ENCODE measurements at places on chromosomes 5 and 9.

DNA sequence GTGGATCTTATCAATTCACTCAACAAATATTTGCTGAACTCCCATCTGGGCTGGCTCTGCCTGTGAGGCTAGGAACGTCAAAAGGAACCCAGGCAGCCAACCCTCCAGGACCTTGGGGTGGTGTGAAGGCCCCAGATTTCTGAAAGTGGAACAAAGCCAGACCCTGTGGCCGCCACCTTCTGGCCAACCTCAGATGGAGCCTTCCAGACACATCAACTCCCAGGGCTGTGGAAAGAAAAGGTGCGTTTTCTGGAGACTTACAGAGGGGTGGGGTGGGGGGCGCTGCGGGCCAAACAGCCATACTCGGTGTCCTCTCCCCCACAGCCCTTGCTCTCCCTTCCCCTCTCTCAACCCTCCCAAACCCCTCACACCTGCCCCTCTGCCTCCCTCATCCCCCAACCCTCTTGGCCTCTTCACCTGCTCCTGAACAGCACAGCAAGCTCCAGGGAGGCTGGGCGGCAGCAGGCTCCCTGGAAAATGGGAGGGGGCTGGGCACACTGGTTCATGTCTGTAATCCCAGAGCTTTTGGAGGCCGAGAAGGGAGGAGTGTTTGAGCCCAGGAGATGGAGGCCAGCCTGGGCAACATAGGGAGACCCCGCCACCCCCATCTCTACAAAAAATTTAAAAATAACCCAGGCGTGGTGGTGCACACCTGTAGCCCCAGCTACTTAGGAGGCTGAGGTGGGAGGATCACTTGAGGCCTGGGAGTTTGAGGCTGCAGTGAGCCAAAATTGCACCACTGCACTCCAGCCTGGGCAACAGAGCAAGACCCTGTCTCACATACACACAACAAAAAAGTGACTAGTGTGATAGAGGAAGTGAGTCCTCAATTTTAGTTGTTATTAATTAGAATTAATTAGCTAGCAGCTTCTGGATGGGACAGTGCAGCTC, 45.0 kb upstream of the PRRC2B start:
- DNase-seq: no peak

GRCh38 chr5:149456597-149457392, 77.7 kb upstream of the IL17B start:
- DNase-seq: no peak

DNA sequence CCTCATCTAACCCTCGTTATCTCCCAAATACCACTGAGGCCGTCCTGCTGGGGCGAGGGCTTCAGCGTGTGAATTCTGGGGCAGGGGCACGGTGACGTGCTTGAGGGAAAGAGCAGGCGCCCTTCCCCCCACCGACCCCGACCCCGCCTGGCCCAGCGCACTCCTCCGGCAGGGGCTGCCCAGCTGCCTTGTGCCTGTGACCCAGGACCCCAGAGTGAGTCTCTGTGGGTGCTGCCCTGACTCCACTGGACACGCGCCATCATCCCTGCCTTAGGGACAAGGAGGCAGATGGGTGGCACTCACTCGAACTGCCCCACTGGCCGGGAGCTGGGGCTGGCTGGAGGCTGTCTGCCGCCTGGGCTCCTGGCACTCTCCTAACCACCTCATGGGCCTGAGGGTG, 136.2 kb upstream of the LPCAT1 start:
- DNase-seq: peak; percentile 14

GRCh38 chr5:8520917-8521316, 652.0 kb downstream of the MTRR start:
- no peak for DNase-seq

GRCh38 chr5:115599502-115599901, 2.8 kb downstream of the TICAM2 start:
- peak; percentile 60 for DNase-seq

DNA sequence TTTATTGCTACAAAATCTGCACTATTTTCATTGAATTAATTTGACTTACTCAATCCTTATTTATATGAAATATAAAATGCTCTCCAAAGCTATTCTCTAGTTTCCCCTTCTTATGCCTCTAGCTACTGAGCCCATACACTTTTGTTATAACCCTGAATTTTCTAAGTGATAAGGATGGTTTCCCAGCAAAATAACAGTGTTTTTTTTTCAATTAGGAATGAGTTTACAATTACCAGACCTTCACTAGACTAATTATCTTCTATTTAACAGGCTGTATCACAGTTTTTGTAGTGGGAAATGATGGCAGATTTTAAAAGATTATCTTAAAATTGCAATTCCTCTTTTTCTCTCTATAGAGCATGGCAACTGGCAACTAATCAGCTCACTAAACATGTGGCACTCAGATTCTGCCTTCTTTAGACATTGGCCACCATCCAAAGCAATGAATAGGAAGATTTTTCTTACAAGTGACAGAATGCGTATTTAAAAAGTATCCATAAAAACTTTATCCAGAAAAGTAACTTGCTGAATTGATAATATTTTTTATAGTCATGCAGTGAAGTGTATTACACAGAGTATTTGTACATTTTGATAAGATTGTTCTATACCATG, 585.7 kb upstream of the ZNF608 start:
- no peak for DNase-seq

GRCh38 chr5:116613445-116613844, 38.8 kb upstream of the SEMA6A start:
- peak; percentile 17 for DNase-seq

All from GM20000 (cell line).